ENCODE measurements at places on chromosomes 4 and X.

DNA sequence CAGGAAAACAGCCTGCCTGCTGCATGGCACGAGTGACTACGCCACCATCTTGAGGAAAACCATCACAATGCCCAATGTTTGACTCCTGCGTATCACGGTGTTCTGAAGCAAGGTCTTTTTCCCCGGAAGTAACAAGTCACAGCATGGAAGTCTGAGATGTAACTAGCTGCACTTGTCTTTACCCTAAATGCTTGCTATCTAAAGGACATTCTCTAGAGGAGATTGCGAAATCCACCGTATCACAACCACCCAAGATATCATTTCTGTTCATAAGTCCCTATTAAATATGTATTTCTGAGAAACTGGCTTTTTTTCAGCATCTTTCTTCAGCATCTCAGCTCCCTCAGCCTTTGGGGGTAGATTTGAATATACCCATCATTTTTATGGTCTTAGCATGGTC is 1565.1 kb downstream of the ARAP2 start:
- no peak overlapping the region for H3K27ac ChIP-seq
- no peak overlapping the region for H3K4me3 ChIP-seq
- no peaks in the 10 kb centered on the region for H3K4me1 ChIP-seq
- H3K27me3 ChIP-seq: no peaks in the 10 kb centered on the region

DNA sequence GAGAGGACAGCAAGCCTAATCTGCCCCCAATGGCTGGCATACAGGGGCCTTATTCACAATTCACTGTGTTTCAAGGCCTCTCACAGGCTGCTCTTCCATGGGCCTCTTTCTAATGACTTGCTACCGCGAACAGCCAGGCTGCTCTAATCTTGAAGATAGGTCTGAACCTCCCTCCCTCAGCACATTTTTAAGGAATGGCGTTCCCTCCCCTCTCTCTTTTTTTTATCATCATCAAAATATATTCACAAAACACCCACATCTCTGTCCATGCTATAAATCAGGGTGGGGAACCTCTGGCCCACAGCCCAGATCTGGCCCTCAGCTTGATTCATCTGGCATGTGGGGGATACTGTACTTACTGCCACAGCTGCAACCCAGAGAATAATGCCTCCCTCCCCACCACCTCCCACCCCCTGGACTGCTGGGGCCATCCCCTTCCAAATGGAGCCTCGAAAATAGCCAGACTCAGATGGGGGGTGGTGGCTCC is 76.2 kb upstream of the PLAC1 start:
- no peaks in the 10 kb centered on the region for H3K36me3 ChIP-seq
- no peak for DNase-seq
- H3K27me3 ChIP-seq: peaks cover 6% of the 10 kb centered on the region
- peaks cover 3% of the 10 kb centered on the region for H3K4me1 ChIP-seq

DNA sequence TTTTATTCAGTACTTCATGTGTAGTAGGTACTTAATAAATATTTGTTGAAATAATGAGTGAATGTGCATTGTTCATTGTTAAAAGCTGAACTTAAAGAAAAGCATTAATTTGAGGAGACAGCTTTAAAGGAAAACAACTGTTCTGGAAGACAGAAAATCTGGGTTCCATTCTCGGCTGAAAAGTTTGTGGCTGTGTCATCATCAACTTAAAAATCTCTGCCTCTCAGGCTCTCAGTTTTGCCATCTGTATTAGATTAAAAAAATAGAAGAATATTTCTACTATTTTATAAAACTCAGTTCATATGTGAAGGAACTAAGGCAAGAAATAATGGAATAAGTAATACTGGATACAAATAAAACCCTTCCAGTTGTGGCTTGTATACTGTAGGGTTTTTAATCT is 62.5 kb downstream of the FSTL5 start:
- H3K27me3 ChIP-seq: no peaks in the 10 kb centered on the region
- no peaks in the 10 kb centered on the region for H3K36me3 ChIP-seq
- DNase-seq: no peak
- no peaks in the 10 kb centered on the region for H3K4me1 ChIP-seq
- no peak overlapping the region for H3K4me3 ChIP-seq
- H3K27ac ChIP-seq: no peak overlapping the region

DNA sequence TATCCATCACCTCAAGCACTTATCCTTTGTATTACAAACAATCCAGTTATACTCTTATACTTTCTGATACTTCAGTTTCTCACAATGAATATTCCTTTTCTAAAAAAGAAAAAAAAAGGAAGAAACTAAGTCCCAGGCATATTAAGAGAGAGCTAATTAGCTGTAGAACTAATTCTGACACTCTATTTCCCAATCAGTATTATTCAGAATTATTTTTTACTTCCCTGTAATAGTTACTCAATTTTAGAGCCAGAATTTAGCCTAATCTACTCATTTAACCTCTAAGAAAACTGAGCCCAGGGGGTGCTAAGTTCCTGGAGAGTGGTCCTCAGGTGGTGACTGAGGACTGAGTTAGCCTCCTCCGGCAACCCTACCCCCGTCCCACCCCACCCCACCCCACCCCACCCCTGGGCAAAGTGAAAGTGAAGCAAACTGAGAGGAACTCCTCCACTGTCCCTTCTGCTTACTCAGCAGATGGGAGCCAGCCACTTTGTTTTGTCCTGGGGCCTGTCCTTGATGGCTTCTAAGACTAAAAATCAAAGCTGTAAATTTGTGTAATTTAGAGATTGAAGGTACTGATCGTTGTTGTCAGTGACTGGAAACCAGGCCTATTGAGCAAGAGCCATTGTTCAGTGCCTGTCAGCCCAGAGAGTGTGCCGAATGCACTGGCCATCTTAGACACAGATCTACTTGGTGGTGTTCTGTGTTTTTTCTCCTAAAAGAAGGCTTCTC is 162.1 kb downstream of the CBR4 start:
- H3K4me1 ChIP-seq: peaks cover 33% of the 10 kb centered on the region
- H3K27ac ChIP-seq: peak overlapping the region; percentile 85
- peak; percentile 71 for DNase-seq
- H3K27me3 ChIP-seq: no peaks in the 10 kb centered on the region
- H3K36me3 ChIP-seq: no peaks in the 10 kb centered on the region
- peak overlapping the region; percentile 46 for H3K4me3 ChIP-seq

DNA sequence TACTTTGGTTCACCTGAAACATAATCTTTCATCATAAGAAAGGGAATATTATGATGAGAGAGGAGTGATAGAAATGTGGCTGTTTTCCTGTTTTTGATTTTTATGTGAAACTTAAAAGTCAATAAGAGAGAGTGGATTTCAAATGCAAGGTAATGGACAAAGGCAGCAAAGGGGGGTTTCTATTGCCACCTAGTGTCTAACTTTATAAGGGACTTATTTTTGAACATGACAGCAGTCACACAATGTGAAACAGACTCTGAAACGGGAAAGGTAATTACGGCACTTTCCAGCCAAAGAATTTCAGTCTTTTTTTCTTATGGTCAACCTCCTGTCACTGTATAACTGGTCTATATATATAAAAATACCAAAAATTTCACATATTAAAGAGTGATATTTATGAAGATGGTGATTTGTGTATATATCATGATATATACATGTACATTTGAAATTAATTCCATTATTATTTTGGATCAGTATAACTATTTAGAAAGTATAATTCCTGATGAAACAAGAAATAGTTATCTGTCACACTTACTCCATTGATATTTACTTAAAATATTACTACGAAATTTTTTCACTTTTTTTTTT is 127.1 kb downstream of the FBXO8 start:
- H3K27me3 ChIP-seq: no peaks in the 10 kb centered on the region
- H3K36me3 ChIP-seq: no peaks in the 10 kb centered on the region
- H3K4me1 ChIP-seq: no peaks in the 10 kb centered on the region
- H3K27ac ChIP-seq: no peak overlapping the region

GRCh38 chrX:118066867-118067515 is 49.6 kb downstream of the KLHL13 start:
- DNase-seq: no peak
- no peak overlapping the region for H3K27ac ChIP-seq
- H3K4me3 ChIP-seq: no peak overlapping the region
- no peaks in the 10 kb centered on the region for H3K4me1 ChIP-seq

GRCh38 chr4:38572793-38573192 is 91.2 kb upstream of the KLF3 start:
- no peak overlapping the region for H3K4me3 ChIP-seq
- H3K27me3 ChIP-seq: no peaks in the 10 kb centered on the region
- no peak overlapping the region for H3K27ac ChIP-seq
- no peaks in the 10 kb centered on the region for H3K36me3 ChIP-seq
- no peaks in the 10 kb centered on the region for H3K4me1 ChIP-seq
- DNase-seq: no peak

GRCh38 chr4:168502861-168503260 is 6.0 kb downstream of the PALLD start:
- no peak for DNase-seq
- H3K36me3 ChIP-seq: no peaks in the 10 kb centered on the region
- H3K27ac ChIP-seq: no peak overlapping the region
- no peaks in the 10 kb centered on the region for H3K4me1 ChIP-seq
- no peak overlapping the region for H3K4me3 ChIP-seq

DNA sequence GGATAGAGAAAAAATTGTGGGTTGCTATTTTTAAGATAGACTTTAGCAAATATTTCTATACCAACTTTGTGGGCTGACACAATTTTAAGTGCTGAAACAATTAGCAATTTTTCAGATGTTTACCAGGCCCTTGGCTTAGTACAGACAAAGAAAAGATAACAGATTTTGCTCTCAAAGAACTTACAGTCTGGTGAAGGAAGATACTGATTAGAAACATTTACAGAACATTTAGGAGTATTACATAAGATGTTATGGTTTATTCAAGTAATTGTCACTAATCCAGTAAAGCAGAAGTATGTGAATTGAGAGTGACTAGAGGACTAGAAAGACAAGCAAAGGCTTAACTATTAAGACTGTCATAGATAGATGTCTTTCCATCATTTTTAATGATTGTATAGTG is 35.3 kb upstream of the NDUFC1 start:
- no peaks in the 10 kb centered on the region for H3K27me3 ChIP-seq
- H3K36me3 ChIP-seq: peaks cover 14% of the 10 kb centered on the region
- no peak overlapping the region for H3K27ac ChIP-seq
- no peak for DNase-seq

Data from adrenal gland (tissue), 19 donors.